ENCODE measurements at places on chromosomes 2 and 18.

- no peak for DNase-seq
Observed at GRCh38 chr2:16647992-16648617, 17.5 kb downstream of the CYRIA start.

DNA sequence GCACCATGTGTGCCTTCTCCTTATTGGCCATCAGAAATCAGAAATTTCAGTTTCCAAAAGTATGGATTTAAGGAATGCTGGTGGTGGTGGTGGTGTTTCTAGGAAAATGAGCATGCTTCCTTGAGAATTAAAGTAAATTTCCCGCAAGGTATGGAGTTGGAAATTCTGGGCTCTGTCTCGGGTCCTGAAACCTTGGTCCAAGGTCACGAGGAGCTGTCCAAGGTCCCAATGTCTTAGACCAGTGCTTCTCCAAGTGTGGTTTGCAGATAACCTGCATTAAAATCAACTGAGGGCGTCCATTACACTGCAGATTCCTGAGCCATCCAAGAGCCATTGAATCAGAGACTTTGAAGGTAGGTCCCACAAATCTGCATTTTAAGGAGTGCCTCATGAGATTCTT lies 210.9 kb upstream of the PKDCC start:
- no peak for DNase-seq

DNA sequence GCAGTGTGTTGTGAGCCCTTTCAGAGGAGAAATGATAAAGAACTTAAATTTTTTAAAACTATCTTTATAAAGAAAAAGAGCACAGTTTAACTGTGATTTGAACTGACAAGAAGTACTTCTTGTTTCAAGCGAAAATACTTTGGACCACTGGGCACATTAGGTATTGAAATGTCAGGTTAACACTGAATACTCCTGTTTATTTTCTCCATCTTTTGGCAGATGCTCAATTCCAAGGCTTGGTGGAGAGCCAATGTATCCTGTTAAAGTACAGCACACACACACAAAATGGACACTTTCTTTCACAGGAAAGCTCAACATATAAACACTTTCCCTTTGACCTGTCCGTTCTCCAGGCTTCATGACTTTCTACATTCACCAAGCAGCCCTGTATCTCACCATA lies 32.6 kb upstream of the SP3 start:
- no peak for DNase-seq

DNA sequence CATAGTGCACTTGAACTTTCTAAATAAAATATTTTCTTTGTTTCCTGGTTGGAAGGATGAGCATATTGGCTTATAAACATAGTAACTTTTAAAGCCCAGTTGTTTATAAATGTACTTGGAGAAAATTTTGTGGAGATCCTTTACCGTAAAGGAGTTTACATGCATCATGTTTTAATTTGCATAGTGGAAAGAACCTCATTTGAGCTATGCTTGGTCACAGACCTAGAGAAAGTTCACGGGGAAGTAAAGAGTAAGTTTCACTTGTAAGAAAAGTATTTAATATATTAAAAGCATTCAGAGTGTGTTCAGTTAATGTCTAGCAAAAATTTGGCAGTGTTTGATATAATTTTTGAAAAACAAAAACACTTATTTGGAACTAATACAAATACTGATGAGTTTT lies 45.3 kb downstream of the PIKFYVE start:
- no peak for DNase-seq

- no peak for DNase-seq
Observed at GRCh38 chr2:37232131-37232933, 874 bp downstream of the NDUFAF7 start.
